GM03348 (cell line): ENCODE measurements at places on chromosomes 1 and 21.

DNA sequence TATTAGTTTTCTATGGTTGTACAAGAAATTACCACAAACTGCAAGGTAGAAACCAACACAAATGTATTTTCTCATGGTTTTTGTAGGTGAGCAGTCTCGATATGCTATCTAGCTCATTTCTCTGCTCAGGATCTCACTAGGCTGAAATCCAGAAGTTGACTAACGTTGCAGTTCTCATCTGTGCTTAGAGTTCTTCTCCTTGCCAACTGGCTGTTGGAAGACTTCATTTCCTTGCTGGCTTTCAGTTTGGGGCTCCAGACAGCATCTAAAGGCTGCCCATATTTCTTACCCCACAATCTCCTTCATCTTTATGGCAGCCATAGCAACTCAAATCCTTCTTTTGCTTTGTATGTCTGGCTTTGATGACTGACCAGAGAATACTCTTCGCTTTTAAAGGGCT is 362.6 kb upstream of the ADGRL4 start:
- no peak for DNase-seq

DNA sequence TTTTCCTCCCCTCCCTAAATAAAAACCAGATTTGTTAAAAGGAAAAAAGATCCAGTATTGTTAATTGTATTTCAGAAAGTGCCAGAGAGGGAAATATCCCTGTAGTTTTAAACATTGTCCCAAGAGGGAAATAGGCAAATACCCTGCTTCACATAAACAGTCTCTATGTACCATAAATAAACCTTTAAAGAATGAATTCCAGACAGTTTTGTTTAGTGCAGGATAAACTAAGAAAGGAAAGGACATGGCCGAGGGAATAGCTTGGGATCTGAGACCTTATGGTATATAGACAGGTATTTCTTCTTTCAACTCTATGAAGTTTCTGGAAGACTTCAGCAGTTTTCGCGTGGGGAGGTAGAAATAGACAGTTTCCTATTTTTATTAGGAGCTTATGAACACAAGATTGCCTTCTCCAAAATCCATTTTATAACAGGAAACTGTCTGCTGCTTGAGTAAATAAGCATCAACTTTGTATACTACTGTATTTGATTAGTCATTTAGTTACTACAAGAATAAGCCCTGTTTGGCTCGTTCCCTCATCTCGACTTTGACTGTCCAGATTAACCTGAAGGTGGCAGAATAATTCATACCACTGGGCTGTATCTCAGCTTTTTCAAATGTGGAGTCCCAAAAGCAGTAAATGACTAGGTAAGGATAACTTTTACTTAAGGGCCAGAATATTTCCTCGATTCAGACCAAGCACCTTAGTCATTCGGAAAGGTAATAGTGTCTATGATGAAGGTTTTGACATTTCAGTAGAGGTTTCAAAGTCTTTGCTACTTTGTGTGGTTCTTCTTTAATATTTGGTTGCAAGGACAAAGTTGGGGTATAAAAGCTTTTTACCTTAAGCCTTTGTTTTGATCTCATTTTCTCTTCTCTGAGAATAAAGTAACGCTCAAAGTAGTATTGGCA is 177.5 kb downstream of the VPS13D start:
- peak; percentile 68 for DNase-seq

DNA sequence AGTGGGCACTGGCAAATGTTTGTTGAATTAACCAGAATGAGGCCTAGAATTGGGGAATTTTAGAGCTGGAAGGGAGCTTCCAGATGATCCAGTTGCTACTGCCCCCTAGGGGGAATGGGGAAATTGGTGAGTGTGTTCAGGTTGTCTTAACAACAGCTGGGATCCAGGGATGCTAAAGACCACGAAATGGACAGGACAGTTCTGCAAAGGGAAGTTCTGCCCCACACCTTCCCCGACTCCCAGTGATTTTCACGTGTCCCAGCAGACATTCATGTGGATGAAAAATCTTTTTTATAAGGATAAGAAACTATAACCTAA is 33.9 kb downstream of the TRIM62 start:
- DNase-seq: peak; percentile 59

GRCh38 chr1:92817986-92818764 is 13.7 kb upstream of the RPL5 start:
- DNase-seq: peak; percentile 61

DNA sequence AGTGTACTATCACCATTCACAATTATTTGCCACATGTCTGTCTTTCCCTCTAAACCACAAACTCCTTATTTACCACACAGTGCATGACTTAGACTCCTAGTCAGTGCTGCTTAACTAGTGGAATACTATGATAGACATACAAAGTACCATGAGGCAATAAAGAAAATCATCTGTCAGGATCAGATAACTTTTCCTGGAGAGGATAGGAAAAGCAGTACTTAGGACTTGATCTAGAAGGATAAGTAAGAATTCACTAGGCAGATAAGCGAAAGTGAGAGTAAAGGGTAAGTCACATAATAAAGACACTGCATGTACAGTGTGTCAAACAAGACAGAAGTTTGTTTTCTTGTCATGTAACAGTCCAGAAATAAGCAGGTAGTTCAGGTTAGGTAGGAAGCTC is 21.2 kb upstream of the TSPAN1 start:
- no peak for DNase-seq

DNA sequence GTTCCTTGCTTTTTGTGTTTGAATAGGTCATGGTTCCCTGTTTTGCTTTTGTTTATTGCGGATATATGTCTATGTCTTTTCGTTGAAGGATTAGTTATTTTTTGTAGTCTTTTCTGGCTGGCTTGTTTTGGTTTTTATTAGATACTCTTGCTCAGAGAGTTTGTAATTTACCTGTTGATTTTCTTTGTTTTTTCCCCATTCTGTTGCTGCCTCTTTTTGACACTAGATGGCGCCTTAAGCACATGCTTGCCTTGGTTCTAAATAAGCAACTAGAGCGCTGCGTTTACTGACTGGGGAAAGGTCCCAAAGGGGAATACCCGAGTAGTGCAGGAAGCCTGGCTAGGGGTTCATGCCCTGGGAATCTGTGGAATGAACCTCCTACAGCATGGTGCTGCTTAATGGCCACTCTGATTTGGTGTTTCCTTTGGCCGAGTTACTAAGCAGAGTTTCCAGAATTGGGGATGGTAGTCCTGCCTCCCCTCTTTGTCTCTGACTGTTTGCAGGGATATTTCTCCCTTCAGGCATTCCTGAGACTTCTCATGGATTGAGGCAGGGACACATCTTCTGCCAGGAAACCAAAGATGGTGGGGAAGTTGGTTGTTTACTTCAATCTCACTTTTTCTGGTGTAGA is 143.2 kb downstream of the PTPRU start:
- DNase-seq: no peak

- DNase-seq: no peak
These were observed 666.9 kb downstream of the PLPP3 start for GRCh38 chr1:55912438-55912837.

GRCh38 chr1:37794372-37795339 is 1.0 kb downstream of the MANEAL start:
- DNase-seq: no peak

- no peak for DNase-seq
These were observed 68.5 kb downstream of the RBM11 start for GRCh38 chr21:14284481-14284880.

DNA sequence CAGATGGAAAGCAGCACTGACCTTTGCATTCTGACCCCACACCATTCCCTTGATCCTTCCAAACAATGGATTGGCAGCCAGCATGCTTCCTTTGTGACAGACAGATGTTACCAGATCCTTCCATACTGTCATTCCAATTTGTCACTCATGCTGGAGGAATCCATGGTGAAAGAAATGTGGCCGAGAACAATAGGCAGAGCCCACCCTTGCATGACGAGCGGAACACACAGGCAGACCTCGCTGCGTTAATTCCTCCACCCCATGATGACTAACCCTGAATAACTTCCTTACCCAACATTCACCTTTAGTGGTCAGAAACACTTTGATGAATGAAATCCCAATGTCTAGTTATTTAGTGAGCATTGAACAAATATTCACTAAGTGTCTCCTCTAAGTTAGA is 45.1 kb downstream of the PDPN start:
- DNase-seq: no peak

DNA sequence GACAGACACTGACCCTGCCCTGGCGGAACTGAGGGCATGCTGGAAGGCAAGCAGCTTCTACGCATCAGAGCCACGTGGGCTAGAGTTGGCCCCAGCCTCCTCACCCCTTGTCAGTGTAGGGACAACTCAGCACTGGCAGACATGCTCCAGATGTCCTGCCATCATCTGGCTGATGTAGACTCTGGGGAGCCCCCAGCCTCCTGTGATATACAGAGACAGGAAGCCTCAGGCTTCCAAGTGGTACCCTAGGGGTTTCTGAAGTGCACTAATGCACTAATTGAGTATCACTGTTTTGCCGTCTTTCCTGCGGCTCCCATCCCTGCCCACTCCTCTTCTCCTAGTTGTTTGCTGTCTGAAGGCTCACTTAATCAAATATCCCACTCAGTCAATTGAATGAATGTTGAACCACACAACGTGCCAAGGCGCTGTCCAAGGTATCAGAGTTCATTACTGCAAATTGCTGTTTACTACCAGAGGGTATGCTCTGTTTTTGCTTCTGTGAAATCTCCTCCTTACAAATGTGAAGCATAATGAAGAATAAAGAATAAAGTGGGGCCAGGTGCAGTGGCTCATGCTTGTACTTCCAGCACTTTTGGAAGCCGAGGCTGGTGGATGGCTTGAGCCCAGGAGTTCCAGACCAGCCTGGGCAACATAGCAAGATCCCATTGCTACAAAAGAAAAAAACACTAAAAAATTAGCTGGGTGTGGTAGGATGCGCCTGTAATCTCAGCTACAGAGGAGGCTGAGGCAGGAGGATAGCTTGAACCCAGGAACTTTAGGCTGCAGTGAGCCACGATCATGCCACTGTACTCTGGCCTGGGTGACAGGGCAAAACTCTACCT is 76.4 kb upstream of the ZBTB18 start:
- DNase-seq: peak; percentile 20

DNA sequence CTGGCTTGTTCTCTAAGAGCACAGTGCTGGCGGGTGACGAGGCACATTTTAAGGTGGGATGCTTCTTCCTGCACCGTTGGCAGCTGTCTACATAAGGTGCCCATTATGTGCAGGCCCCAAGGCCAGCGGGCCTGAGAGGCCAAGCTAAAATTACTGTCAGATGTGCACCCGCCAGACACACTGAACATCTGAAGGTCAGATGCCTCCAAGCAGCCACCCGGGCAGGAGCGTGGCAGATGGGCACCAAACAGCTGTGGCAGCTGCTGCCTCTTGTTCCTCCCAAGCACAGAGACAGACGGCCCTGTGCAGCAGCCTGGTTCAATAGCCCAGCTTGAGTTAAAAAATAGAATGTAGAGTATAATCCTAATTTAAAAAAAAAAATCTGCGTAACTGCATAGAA is 211.9 kb upstream of the EDN2 start:
- DNase-seq: no peak

DNA sequence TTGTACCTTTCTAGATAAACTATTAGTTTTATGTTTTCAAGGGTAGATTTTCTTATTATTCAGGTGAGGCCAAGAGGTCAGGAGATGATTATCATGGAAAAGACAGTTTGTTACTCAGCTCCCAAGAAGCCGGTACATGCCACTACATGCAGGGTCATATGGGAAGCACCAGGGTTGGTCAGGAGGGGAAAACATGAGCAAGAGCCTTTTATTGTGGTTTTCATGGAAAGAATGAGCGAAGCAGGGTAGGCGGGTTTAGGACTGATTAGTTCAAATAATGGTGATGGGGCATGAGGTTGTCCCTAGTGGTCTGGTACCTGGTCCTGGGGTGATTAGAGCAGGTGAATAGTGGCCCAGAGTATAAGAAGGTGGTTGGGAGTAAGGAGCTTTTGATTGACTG is 189.9 kb downstream of the APP start:
- no peak for DNase-seq

- no peak for DNase-seq
These were observed 11.8 kb downstream of the PLA2G2F start for GRCh38 chr1:20150969-20151368.

DNA sequence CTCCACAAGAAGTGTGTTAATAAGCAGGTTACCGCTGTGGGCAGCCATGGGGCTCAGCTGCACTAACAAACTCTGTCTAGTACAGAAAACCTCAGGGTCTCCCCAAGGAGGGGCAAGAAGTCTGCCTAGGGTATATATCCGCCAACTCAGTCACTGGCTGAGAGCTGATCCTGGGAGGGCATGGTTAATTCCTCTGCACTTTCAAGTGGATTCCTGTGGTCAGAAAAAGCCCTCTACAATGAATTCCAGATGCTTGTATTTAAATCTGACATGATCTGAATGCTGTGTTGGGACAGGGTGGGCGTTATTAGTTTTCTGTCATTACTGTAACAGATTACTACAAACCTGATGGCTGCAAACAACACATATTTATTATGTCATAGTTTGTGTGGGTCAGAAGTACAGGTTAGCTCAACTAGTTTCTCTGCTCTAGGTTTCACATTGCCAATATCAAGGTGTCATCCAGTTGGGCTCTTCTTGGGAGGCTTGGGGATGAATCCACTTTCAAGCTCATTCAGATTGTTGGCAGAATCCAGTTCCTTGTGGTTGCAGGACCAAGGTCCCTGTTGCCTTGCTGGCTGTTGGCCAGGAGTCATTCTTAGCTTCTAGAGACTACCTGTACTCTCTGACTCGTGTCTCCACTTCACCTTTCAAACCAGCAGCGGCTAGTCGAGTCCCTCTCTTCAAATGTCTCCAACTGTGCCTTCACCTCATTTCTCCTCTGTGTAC is 8.0 kb upstream of the SELE start:
- DNase-seq: peak; percentile 74

DNA sequence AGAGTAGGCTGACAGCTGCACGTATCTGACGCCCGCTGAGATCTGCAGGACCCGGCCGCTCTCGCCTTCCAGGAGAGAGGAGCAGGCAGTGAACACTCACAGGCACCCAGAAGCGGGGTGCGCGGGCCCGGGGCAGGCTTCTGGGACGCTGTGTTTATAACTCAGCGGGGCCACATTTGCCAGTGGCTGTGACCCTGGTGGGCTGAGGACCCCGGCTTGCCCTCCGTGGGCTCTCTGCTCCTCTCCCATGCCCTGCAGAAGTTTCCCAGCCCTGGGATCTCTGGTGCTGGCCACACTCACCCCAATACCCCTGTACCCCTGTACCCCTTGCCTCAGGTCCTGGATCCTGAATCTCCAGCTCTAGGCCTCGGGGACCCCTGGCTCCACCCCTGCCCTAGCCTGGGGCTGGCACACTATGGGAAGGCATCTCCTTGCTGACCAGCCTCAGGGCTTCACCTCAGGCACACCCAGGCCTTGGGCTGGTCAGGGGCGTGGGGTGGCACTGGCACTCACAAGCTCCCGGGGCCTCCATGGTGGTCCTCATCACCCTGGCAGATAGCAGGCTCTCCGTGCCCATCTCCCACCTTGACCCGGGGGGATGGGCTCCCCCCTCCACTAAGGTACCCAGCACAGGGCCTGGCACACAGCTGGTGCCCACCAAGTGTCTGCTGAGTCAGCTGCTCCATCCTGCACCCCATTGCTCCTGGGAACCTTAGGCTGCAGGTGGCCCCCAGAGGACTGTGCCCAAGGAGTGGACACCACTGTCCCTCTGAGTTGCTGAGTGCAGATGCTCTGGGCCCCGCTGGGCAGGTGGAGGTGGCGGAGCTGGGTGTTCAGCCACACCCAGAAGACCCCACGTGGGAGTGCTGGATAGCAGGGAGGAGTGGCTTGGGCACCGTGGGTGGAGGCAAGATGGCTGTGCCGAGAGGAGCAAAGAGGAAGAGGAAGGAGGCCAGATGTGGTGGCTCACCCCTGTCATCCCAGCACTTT is 32.4 kb downstream of the MORN1 start:
- no peak for DNase-seq
